ENCODE measurements at places on chromosomes 12 and 14.

- no peak for DNase-seq
Observed at GRCh38 chr12:55039395-55040354, 19.9 kb downstream of the NEUROD4 start.

GRCh38 chr12:52903855-52904508 is 894 bp downstream of the KRT8 start:
- DNase-seq = peak; percentile 62

GRCh38 chr12:124448955-124449622 is 118.3 kb downstream of the NCOR2 start:
- DNase-seq = no peak

DNA sequence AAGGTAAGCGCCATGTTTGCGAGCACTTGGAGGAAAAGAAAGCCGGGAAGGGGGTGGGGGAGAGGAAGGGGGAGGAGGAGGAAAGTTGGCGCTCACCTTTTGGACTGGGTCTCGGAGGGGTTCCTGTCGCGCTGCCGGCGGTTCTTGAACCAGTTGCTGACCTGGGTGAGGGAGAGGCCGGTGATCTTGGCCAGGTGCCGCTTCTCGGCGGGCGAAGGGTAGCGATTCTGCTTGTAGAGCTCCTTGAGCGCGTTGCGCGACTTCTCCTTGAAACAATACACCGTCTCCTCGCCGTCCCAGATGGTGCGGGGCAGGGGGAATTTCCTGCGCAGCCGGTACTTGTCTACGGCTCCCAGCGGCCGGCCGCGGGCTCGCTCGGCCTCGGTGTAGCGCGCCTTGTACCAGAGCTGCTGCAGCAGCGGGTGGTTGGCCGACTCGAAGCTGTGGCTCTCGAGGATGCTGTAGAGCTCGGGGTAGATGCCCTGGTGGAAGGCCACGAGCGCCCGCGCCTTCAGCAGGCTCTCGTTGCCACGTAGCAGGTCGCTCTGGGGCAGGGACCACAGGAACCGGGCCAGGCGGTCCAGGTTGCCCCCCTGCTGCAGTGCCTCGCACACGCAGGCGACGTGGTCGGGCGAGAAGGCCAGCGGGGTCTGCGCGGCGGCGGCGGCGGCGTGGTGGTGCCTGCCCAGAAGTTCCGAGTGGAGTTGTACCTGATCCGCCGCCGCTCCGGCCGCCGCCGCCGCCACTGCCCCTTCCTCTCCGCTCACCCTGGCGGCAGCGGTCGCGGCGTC is 840 bp downstream of the SIX4 start:
- DNase-seq = peak; percentile 53
